ENCODE measurements at places on chromosomes 2 and 18.

GRCh38 chr2:30912056-30912455, 104.8 kb upstream of the CAPN13 start:
- no peak for DNase-seq

- DNase-seq, result no peak
Observed at GRCh38 chr2:63700271-63700670, 111.5 kb downstream of the MDH1 start.

DNA sequence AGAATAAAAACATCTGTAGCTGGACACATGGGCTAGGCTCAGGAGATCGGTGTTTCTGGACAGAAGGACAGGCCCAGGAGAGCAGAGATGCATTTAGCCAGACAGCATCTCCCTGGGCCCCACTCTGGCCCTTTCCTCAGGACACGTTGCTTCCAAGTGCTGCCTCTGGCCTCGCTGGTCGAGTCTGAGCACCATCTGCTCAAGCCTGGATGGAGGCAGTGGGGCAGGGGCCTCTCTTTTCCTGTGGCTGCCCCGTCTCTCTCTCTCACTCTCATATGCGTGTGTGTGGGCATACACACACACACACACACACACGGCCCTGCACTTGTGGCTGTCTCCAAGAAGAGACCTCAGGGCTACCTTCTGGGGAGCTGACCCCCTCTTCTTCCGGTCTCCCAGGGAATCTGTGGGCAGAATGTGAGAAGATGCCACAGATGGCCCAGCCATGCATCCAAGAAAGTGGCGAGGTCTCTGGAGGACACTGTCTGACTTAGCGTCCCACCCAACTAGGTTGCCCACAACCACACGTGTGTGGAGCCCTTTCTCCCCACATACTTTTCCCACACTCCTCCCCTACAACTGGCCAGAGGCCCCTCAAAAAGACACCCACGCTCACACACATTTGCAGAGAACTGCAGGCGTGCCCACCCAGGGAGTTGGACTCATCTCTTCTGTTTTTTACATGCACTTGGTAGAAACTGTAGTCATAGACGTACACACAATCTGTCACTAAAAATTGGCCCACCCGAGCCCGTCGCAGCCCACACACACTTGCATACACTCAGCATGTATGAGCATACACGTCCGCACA, 19.9 kb downstream of the CELF4 start:
- DNase-seq, result no peak

- DNase-seq, result no peak
Observed at GRCh38 chr2:33289961-33290360, 186.5 kb upstream of the RASGRP3 start.

GRCh38 chr18:46408334-46408987, 248.6 kb downstream of the LOXHD1 start:
- no peak for DNase-seq

- DNase-seq, result no peak
Observed at GRCh38 chr18:59884351-59884750, 15.4 kb upstream of the PMAIP1 start.

GRCh38 chr2:132638313-132639040, 31.5 kb downstream of the LYPD1 start:
- no peak for DNase-seq

- DNase-seq, result no peak
Observed at GRCh38 chr2:121189011-121189410, 96.0 kb downstream of the TFCP2L1 start.

- no peak for DNase-seq
Observed at GRCh38 chr2:46435353-46435752, 44.0 kb upstream of the TMEM247 start.

GRCh38 chr18:57195341-57195740, 48.5 kb downstream of the BOD1L2 start:
- no peak for DNase-seq
